GM04504 (cell line): ENCODE measurements at places on chromosomes 11 and 22.

- DNase-seq: no peak
Measured at GRCh38 chr22:27877501-27877900, 41.6 kb downstream of the PITPNB start.

GRCh38 chr11:62680825-62681240 is 2.0 kb upstream of the UBXN1 start:
- DNase-seq: peak; percentile 65

- no peak for DNase-seq
Measured at GRCh38 chr11:125063429-125064043, 431 bp downstream of the SLC37A2 start.

DNA sequence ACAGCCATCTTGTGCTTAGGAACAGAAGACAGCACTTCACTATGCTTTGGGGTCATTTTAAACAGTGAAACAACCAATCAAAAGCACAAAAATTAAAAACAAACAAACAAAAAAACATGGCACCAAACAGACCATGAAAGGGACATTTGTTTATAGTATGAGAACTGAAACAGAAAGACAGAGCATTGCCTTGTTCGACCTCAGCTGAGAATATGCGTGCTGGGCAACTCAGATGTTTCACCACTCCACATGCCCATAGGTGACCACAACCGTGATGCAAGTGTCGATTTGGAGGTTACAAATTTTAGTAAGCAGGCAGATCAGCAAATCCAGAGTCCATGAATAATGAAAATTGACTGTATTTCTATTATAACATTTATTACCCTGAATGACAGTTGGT is 30.0 kb downstream of the NNMT start:
- no peak for DNase-seq

GRCh38 chr11:14578541-14578956 is 58.4 kb upstream of the PSMA1 start:
- no peak for DNase-seq

DNA sequence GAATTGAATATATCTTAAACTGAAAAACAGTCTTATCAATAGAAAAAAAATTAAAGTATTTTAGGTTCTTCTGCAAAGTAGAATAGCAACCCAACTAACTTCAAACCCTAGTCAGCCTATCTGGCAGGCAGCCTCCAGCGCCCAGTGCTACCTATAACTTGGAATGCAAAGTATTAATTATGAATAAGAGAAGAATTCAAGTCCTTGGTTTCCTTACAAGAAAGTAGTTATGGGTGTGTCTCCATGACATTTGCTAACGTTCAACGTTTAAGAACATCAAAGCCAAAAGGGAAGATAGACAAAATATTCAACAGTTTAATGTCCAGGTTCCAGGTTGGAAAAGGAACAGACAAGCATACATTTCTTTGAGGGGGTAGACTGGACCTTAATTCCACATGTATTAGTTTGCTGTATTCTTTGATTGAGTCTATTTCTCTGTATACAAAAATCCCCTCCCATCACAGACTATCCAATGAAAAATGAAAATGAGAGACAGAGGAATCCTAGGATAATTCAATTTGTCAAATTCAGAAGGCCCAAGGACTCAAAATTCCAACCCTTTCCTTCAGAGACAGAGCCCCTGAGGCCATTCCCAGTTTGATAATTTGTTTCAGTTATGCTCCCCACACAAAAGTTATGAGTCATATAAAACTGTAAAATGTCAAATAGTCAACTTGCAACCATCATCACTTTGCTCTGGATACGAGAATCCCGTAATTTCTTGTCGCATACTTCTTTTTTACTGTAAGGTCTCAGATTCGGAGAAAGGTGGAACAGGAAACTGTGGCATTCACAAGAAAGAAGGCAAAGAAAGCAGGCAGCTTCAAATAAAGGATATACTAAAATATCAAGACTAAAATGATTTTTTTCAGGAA is 83.7 kb upstream of the CHRM4 start:
- DNase-seq: no peak

- DNase-seq: peak; percentile 6
Measured at GRCh38 chr22:27637604-27638003, 164.0 kb downstream of the MN1 start.

DNA sequence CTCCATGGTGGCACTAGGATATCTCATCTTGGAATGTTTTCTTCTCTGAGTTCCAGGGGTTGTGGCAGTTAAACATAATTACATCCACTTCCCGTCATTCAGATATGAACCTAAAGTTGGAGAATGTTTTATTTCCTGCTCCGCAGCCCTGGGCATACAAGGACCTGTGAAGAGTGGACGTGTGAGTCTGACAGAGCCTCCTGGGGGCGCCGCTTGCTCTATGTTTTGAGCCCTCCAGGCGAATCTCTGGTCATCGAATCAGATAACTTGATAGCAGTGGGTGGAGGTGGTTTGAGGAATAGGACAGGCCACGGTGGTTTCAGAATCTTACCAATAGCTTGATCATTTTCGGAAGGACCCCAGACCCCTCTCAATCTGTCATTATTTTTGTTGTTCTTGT is 174.2 kb downstream of the NTM start:
- DNase-seq: no peak

DNA sequence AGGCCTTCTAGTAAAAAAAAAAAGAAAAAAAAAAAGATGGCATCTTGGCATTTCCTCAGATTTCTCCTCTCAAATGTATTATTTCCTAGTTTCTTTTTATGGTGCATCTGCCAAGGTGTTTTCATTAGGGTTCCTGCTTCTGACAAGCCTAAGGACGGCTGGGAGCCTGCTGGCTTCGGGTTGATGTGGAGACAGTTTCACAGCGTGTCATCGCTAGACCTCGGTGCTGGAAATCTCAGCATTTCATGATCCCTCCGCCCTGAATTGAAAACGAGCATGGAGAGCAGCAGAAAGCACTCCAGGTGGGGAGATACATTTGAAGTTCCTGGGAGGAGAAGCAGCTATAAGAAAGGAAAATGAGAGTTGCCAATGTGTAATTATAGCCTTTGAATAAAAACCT is 283.9 kb upstream of the CNTN5 start:
- no peak for DNase-seq

GRCh38 chr22:29979777-29980321 is 96.9 kb downstream of the MTMR3 start:
- peak; percentile 63 for DNase-seq

GRCh38 chr11:57527056-57527631 is 3.4 kb downstream of the TIMM10 start:
- peak; percentile 28 for DNase-seq

DNA sequence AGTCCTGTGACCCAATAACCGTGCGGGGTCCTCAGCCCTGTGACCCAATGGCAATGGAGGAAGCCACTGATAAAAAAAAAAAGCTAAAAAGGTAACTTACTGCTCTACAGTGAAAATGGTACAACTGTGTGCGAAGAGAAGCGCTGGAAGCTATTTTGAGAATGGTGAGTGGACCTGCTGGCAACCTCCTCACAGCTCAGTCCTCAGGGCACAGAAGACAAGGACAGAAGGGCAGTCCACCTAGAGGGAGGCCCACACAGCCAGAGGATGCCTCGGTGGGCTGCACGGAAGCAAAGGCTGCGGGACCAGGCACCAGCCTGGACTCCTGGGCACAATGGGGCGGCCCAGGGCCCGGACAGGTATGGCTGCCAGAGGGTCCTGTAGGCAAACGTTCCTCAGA is 35.6 kb downstream of the BRD1 start:
- no peak for DNase-seq

DNA sequence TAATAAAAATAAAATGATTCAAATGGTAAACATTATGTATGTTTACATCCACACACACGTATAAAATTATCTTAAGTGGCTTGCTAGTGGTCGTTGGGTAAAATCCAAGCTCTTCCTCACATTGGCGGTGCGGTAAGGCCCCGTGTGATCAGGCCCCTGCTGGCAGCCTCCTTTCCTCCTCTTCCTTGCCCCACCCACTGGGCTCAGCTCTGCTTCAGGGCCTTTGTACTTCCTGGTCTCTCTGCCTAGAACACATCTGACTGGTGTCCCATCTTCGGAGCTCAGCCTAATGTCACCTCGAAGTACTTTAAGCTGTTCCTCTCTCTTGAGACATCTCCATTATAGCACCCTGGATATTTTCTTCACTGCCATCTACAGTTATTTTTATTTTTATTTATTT is 52.8 kb downstream of the OSBP2 start:
- no peak for DNase-seq
